ENCODE measurements at places on chromosomes 2 and 18.

DNA sequence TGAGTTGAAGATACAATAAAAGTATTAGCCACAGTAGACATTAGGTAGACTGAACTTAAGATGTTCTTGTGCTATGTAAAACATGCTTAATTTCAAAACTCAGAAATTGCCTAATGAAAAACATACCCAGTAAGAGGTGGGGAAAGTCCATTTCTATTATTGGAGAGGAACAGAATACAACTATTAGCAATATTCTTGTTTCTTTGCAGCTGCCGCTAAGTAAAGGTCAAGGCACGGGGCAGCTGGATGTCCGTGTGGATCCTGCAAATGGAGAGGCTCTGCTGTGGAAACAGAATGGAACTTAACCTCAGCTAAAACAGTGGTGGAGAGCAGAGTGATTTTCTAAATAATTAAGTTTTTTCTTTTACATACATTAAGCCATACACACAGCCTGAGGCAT lies 139.2 kb upstream of the ARHGAP28 start:
- no peak for DNase-seq

DNA sequence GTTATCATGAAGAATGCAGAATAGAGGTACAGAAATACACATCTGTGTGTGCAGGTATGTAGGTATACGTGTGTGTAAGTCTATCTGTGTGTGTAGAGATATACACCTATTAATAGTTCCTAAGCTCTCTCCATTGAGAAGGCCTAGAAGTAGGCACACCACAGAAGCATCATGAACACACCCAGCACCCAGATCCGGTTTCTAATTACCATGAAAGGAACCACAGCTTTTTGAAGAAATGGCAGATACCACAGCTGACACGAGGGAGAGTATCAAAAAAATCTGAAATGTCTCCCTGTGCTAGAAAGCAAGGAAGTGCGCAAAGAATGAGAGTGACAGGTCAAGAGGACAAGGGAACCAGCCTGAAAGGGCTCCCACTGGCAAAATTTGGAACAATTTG lies 27.7 kb upstream of the AP1S3 start:
- no peak for DNase-seq

DNA sequence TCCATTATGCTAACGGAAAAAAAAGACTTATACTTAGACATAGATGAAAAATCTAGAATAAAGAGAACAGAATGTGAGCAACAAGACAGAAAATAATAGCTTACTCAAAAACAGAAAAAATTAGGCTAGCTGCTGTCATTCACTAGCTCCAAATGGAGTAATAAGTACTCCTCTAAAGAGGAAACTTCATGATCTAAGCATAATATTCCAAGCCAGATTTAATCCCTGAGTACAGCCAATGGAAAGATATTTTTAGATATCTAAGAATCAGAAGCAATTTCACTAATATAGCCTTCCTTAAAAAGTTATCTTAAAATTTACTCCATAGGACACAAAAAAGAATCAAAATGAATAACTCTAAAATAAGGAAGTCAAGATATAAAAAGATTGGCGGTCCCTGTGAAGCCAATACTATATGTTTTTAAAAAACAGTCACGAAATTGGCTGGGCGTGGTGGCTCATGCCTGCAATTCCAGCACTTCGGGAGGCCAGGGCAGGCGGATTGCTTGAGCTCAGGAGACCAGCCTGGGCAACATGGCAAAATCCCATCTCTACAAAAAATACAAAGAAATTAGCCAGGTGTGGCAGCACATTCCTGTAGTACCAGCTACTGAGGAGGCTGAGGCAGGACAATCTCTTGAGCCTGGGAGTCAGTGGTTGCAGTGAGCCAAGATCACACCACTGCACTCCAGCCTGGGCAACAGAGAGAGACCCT lies 123.2 kb upstream of the BCL2L11 start:
- no peak for DNase-seq

DNA sequence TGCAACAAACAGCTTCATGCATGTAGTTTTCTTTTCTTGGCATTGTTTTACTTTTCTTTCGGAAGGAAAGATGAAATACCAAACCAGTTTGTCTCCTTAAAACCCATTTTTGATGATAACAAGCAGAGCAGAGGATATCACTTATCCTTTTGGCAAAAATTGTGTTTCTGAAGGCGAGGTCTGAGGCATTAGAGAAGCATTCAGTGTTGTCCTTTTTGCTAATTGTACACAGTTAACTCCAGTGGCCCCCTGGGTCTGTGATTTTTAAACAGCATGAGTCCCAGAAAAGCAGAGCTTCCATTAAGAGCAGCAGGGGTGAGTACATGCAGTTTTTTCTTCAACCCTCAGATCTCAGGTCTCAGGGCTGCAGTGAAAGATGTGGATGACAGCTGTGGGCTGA lies 41.3 kb downstream of the TTC39C start:
- no peak for DNase-seq

- DNase-seq = no peak
Measured at GRCh38 chr2:237191714-237192081, 106.0 kb downstream of the COPS8 start.

DNA sequence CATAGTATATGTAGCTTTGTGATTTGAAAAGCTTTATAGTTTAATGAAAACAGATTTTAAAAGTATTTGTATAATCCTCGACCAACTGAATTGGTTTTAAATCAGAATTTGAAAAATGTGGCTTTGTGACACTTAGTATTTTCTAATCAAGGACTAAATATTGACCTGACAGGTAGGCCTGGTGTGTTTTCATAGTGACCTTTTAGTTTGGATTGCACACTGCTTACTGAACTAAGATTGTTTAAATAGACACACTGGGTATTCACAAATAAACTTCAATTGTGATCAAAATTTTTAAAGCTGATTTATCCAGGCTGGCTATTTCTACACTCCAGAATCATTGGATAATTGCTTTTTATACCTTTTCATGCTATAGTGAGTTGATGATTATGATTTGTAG lies 31.8 kb upstream of the FAM237A start:
- no peak for DNase-seq

DNA sequence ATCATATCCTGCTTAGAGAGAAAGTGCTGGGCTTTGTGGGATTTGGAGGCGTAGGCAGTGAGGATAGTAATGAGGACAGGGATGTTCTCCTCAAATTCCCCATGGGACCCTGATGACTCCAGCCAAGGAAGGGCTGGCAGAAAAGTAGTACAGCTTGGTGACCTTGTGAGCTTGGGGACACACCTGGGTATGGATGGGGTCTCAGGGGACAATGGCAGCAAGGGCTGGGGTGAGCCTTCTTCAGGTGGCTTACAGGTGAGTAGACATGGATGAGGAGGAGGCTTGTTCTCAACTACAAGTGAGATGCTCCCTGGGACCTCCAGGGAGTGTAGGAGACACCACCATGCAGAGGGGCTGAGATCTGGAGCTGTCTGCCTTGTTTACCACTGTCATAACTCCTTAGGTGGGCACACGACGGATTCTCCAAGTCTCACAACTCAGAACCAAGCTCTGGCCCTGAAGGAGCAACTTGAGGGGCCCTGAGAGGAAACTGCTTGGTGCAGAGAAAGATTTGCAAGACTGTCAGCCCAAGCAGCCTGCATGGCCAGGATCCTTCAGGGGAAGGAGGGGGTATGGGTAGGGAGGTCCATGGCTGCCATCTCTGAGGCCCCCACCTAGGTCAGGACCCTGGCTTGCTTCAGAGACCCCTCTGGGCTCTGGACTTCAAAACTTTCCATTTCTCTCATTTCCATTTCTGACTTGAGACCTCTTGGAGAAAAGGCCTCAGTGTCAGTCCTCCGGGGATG lies 262.8 kb downstream of the DYSF start:
- DNase-seq = no peak

GRCh38 chr2:190535121-190535439 lies 558 bp upstream of the NEMP2 start:
- DNase-seq = no peak

DNA sequence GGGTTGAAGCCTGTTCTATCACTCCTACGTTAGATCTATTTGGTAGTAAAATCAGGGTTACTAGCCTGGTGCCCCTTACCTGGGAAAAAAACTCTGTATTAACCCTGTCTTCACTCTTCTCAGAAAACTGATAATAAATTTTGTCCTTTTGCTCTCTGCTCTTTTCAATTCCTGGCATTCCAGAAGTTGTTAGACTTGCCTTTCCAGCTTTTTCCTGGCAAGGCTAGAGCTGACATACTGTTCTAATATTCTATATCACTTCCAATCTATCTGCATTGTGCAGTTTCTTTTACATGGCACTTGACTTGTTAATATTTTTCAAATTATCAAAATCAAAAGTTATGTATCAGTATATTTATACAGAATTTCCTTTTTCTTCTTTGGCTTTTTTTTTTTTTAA lies 162.2 kb downstream of the FIGN start:
- DNase-seq = no peak

GRCh38 chr2:16546128-16546754 lies 119.4 kb downstream of the CYRIA start:
- DNase-seq = no peak

DNA sequence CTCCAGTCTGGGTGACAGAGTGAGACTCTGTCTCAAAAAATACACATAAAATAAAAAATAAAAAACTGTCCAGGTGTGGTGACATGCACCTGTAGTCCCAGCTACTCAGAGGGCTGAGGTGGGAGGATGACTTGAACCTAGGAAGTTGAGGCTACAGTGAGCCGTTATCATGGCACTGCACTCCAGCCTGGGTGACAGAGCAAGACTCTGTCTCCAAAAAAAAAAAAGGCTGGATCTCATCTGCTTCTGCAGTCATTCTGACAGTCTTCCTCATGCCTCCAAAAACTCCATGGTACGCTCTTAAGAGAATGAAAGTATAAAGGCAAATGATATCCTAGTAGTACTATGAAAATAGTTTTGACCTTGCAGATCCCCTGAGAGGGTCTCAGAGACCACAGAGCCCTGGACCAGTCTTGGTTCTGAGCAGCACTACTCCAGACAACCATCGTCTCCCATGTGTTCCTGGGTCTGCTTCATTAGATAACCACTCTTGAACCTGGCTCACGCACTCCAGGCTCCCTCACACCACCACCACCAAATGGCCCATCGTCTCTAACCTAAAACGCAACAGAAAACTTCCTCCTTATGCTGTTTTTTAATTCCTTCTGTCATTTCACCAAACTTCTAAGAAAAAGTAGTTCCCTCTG lies 26.0 kb downstream of the SPIRE1 start:
- no peak for DNase-seq

DNA sequence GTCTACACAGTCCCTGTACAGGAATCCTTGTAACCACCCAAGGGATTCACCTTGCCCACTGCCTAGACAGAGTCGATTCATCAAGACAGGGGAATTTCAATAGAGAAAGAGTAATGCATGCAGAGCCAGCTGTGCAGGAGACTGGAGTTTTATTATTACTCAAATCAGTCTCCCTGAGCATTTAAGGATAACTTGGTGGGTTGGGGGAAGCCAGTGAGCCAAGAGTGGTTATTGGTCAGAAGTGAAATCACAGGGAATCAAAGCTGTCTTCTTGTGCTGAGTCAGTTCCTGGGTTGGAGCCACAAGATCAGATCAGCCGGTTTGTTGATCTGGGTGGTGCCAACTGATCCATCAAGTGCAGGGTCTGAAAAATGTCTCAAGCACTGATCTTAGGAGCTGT lies 17.8 kb upstream of the FAM98A start:
- DNase-seq = no peak

DNA sequence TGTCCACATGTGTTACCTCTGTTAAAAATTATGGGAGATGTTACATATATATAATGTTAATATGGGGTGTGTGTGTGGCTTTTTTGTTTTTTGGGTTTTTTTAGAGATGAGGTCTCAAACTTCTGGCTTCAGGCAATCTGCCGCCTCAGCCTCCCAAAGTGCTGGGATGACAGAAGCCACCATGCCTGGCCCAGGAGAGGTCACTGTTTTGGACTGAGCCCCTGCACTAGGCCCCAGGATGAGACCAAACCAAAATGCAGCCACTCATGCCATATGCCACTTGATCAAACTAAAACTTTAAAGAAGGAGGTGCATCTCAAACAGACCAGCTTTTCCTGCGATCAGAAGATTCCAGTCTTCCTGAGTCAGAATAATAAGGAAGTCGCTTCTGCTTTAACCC lies 2.5 kb downstream of the ADI1 start:
- no peak for DNase-seq

DNA sequence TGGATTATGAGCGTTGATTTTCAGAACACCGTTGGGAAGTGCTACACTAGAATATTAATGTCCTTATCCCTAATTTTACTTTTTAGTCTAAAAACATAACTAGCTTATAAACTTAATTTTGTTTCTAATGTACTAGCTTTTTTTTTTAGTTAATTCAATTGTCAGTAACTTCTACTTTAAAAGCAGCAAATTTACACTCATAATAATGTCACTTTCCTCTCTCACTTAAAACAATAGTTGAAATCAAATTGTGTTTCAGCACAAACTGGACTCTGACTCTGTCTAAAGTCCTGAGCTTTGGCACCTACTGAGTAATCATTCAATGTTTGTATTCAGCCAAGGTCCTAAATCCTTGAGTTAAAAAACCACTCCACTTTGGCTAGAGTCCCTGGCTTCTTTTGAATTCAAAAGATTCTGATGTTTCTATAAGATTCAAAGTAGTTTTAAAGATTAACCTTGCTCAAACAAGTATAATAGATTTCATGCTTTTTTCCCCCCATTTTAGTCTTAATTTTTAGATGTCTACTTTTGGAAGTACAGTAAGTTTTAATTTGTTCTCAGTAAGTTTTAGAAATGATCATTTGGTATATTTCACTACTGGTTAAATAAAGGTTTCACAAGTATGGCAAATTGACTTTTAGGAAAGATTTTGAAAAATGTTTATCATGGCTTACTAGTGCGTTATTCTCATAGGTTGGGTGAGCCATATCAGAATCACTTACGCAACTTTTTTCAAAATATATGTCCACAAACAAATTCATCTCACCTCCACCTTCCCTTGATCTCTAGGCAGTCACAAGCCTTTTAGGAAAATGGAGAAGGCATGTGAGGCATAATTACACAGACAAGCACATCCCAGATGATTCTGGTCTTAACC lies 23.4 kb downstream of the CCNYL1 start:
- no peak for DNase-seq

GRCh38 chr2:1132328-1132969 lies 181.8 kb downstream of the SNTG2 start:
- no peak for DNase-seq
